ENCODE measurements at places on chromosomes 16 and 17. TPM values are rescaled to one million over a fixed set of nuclear protein-coding genes. Genes with fewer than 3 reads are reported as not detected.
A peak's percentile ranks its signal among the peaks of the same experiment; 100 is the strongest.

DNA sequence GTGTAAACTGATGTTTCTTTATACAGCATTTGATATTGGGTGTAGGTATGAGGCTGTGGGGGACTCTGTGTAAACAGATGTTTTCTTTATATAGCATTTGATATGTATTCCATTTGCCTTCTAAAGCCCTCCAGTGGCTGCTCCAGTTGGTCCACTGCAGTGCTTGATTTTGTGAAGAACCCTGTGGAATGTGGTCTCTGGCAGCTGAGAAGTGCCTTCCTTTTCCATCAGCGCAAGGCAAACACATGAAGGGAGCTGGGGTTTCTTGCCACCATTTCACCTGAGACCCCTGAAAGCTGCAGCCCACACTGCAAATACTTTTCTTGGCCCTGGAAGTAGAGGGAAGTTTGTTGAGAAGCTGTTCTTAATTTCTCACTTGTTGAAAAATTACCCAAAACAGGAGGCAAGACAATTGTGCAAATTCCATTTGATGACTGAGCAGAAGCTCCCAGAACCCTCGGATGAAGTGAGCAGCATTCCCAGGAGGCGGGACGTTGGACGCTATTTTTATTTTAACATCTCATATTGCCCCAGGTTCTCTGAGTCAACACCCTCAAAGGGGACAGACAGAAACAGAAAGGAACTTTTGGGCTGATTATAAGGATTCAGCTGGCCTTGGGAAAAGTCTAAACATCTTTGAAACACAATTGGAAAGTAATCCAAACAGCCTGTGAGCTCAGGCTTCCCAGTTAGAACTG lies 158.5 kb upstream of the RPH3AL start:
- no peak for DNase-seq

DNA sequence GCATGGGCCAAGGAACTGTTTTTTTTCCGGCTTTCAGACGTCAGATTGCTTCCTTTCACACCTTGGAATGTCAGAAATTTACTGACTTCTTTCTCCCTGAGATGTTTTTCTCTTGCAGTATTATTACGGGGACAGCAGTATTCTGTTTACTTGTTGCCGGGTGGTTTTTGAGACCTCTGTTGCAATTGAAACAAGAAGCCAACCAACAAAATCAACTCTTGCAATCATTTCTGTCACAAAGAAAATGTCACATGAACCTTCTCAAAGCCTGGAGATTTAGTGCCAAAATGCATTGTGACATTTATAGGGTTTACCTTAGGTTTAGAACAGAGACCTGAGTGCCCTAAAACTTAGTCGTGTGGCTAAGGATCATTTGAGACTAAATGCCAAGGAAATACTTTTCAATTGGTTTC lies 174.3 kb downstream of the MAP2K6 start:
- no peak for DNase-seq

DNA sequence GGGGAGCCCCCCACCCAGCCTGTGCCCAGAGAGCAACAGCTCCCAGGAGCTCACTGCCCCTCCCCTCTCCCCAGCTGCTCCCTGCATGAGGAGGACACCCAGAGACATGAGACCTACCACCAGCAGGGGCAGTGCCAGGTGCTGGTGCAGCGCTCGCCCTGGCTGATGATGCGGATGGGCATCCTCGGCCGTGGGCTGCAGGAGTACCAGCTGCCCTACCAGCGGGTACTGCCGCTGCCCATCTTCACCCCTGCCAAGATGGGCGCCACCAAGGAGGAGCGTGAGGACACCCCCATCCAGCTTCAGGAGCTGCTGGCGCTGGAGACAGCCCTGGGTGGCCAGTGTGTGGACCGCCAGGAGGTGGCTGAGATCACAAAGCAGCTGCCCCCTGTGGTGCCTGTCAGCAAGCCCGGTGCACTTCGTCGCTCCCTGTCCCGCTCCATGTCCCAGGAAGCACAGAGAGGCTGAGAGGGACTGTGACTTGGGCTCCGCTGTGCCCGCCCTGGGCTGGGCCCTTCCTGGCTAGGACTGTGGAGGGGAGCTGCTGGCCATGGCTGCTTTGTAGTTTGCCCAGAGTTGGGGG lies 584 bp downstream of the TCAP start:
- DNase-seq, result no peak

ZKSCAN2 gene
- 9.1 TPM for total RNA-seq

DNA sequence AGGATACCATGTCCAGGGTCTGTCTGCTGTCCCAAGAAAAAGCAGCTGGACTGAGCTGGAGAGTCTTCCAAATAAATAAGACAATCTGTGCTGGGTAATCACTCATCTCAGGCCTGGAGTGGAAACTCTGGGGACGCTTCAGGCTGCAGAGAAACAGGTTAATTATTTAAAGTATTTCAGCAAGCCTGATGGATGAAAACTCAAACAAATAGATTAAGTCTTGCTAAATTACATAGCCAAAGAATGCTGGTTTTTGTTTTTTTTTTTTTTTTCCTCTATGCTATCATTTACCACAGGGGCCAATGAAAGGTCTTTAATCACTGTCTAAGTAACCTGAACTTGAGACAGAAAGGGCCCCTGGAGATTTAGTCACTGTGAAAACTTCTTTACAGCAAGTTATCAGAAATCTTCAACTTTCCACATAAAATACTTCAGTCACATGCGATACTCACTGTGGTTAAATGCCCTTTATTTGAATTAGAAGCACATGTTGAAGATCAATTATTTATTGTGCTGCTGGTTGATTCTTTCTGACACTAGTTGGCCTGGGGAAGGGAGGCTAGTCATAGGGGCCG lies 31.0 kb upstream of the KCNJ2 start:
- DNase-seq, result no peak

CLEC19A gene
- total RNA-seq, result not detected

GRCh38 chr16:5581908-5582307 lies 484.3 kb upstream of the EEF2KMT start:
- no peak for DNase-seq

GRCh38 chr17:43393944-43394482 lies 4.8 kb upstream of the ARL4D start:
- DNase-seq, result peak; percentile 90

GRCh38 chr16:81610144-81610842 lies 165.7 kb downstream of the CMIP start:
- no peak for DNase-seq

DNA sequence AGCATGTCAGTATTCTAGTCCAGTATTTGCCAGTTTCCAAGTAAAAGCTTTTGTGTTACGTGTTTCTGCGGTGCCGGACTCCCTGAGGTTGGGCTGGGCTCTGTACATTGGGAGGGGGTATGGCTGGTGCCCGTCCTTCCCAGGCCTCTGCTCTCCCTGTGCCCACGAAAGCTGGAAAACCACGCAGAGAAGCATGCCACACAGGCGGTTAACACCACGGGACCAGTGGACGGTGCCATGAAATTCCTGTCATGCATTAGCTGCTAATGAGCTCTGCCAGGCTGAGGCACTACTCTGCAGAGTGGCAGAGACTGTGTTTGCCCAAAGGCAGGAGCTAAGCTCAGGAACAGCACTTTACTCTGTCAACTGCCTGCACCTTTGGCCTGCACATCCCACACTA lies 8.1 kb downstream of the SMIM5 start:
- no peak for DNase-seq

FOXO3B gene
- total RNA-seq, result 7.1 TPM

NOXO1 gene
- total RNA-seq, result 0.74 TPM

GRCh38 chr16:1169285-1170075 lies 16.6 kb downstream of the CACNA1H start:
- no peak for DNase-seq

DNA sequence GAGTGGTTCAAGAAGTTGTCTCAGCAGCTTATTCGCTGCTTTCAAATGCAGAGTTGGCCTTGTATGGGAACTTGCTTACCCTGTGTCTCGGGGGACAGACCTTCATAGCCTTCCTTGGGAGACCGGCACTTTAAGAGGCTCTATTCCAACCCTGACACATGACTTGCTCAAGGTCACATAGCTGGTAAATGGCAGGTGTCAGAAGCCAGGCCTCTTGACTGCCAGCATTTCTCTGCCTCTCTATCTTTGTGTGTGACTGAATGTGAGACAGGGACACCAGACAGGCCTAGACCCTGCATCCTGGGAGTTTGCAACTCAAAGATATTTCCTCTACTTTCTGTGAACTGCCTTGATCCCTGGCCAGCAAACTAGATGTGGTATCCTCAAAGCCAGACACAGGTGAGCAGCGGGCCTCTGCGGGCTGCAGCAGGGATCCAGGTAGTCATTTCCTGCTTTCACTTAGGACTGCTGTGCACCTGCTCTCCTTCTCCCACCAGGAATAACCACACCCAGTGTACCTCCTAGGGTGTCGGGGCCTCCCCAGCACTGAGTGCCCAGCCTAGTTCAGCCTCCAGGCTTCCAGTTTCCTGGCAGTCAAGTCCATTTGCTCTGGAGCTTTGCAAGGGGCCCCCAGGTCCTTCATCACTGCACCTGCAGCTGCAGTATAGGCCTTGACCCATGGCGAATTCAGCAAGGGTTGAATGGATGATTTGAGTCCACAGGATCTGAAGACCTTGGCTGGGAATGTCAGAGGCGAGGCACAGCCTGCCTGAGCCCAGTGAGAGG lies 116.6 kb upstream of the TNRC6C start:
- no peak for DNase-seq

AURKB gene
- 1.1 TPM for total RNA-seq

DNA sequence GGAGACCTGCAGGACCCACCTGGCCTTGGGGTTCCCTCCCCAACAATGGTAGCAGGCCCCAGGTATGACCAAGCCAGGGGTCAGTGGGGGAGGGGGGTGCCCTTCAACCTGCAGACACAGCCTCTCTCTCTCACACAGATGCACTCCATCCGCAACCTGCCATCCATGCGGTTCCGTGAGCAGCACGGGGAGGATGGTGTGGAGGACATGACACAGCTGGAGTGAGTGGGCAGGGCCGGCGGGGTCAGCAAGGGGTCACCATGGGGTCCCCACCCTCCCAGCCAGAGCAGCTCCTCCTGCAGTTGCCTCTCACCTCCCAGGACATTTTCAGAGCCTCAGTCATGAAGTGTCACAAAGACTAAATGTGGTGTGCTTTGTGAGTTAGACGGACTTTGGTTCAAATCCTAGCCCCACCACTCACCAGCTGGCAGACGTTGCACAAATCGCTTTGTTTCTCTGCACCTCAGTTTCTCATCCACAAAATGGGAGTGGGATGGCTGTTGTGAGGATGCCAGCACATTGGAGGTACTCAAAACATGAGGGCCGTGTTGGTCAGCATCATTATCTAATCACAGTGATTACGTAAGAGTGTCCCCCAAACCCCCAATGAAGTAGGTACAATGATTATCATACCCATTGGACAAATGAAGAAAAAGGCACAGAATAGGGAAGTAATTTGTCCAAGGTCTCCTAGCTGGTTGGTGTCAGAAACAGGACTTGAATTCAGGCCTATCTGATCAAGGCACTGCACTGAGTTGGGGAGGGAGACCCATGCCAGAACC lies 16.0 kb downstream of the MYO15A start:
- DNase-seq, result no peak

All from B cell (primary cell).